ENCODE measurements at places on chromosomes 13 and 19.

- no peak for DNase-seq
Observed at GRCh38 chr19:38351865-38352395, 16.3 kb downstream of the CATSPERG start.

GRCh38 chr13:20607015-20607414, 40.1 kb downstream of the IFT88 start:
- DNase-seq: no peak

DNA sequence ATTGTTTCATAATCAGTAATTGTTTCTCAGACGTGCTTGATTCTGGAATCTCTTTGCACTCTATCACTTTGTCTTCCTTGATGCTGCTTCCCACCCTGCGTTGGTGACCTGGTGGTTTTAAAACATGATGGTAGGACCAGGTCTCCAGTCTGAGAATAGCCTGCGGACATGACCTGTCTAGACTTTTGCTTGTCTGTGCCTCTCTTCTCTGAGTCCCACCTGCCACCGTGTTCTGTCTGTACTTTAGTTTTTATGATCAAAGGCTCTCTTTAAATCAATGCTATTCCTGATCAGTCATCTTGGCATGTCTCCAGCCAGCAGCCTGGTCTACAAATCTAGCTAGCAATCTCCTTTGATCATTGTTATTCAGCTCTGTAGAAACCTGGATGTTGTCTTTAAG, 933.9 kb downstream of the DIAPH3 start:
- no peak for DNase-seq

GRCh38 chr19:35392742-35393715, 22.2 kb downstream of the GPR42 start:
- DNase-seq: no peak

DNA sequence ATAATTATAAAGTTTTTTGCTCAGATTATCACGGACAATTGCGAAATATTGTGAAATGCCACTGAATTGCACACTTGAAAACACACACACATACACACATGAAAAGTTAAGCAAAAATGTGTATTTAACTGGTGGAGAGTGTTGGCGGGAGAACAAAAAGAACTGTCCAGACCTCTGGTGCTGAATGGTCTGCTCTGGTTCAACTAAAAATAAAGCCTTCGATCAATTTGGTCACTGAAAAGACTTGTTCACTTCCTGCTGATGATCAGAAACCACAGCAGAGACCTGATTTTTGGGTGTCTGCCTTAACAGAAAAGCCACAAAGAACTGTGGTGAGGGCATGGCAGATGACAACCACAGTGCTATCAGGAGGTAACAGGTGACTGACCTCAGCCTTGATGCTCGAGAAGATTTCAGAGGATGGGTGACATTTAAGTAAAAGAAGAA, 4.0 kb upstream of the IGFL1 start:
- no peak for DNase-seq

DNA sequence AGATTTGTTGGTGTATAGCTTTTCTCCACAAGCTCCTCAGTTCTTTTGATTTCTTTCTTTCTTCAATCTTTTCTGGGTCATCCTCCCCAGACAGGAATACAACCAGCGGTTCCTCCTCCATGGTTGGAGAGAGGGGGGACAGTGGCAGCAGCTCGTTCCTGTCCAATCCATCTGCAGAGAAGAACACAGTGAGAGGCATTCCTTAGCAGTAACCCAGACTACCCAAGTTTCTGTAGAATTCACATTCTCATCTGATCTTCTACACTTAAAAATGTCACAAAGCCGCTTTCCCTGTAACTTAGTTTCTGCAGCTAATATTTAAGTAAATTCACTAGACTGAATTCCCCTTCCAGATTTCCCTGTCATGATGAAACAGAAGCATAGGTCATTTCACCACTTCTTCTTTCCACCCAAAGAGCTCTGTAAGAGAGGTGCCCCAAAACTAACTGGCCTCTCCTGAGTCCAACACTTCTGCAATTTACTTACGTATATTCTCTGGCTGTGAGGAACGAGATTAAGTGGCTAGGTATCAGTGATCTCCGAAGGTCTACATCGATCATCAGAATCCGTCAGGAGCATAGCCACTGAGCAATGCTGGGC, 171.9 kb downstream of the TBC1D4 start:
- DNase-seq: no peak

GRCh38 chr19:4066176-4066606, 508 bp downstream of the ZBTB7A start:
- DNase-seq: no peak

GRCh38 chr13:70894258-70894657, 786.0 kb upstream of the KLHL1 start:
- DNase-seq: no peak

- DNase-seq: no peak
Observed at GRCh38 chr19:7674010-7675005, 2.6 kb upstream of the MCEMP1 start.

DNA sequence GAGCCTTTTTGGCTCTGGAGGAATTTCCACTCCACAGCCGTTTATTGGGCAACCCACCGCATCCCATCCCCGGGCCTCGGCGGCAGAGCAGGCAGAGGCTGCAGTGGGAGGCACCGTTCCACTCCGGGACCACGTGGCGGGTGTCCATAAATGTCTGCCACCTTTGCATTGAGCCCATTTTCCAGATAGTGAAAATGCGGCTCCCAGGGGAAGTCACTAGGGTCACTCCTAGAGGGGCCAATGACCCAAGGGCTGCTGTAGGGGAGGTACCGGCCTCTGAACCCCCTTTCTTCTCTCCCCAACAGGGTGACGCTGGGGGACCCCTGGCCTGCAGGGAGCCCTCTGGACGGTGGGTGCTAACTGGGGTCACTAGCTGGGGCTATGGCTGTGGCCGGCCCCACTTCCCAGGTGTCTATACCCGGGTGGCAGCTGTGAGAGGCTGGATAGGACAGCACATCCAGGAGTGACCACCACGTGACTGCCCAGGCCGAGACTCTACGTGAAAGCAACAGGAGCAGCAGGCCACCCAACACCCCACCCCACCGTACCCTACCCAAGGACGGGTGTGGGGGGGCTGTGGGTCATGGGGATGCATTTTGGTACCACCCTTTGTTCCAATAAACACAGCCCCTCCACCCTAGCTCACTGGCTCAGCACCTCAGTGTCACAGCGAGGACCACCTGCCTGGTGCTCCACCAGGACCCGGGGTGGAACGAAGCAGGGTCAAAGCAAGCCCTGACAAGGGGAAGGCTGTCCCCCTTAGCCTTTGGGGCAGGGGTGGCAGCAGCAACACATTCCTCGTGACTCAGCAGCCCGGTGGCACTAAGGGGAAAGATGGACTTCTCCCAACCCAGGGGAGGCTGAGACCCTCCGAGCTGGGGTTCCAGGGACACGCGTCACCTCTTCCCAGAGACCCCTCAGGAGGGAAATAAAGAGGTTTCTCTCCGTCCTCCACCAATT, 1.5 kb downstream of the TIMM13 start:
- no peak for DNase-seq

DNA sequence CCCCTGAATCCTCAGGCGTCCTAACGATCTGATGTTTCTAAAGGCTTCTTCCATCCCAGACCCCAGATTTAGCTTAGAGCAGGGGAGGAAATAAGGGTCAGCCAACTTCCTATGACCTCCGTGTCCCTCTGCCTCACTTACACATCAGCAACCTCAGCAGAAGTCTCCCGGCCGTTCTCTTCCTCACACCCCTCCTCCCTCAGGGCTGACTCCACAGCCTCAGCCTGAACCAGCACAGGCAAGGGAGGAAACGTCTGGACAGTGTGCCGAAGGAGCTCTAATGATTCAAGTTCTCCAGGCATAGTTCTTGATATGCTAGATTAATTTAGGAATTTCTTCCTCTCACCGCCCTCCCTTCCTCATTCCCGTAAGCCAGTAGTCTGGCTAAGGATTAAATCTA, 121.4 kb downstream of the NUFIP1 start:
- DNase-seq: no peak

DNA sequence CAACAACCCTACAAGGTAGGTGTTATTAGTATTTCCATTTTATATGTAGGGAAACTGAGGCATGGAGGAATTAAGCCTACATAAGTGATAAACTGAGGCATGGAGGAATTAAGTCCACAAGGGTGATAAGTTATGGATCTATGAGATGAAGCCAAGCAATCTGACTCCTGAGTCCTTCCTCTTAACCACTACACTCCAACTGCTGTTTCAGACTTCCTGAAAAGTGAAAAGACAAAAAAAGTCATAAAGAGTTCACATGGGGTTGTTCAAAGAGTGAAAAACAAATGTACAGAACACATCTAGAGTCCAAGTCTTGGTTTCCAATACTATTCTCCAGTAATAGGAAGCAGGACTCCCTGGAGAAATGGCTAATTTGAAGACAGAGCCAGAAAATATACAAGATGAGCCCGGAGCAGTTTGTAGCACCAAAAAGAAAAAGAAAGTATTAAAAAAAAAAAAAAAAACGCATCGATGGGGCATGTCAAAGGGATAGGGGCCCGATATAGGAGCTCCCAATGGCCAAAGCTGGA, 12.1 kb downstream of the CRYL1 start:
- DNase-seq: no peak

- no peak for DNase-seq
Observed at GRCh38 chr13:41356786-41357185, 45.7 kb downstream of the NAA16 start.

GRCh38 chr13:45700971-45701900, 884 bp upstream of the CBY2 start:
- no peak for DNase-seq

DNA sequence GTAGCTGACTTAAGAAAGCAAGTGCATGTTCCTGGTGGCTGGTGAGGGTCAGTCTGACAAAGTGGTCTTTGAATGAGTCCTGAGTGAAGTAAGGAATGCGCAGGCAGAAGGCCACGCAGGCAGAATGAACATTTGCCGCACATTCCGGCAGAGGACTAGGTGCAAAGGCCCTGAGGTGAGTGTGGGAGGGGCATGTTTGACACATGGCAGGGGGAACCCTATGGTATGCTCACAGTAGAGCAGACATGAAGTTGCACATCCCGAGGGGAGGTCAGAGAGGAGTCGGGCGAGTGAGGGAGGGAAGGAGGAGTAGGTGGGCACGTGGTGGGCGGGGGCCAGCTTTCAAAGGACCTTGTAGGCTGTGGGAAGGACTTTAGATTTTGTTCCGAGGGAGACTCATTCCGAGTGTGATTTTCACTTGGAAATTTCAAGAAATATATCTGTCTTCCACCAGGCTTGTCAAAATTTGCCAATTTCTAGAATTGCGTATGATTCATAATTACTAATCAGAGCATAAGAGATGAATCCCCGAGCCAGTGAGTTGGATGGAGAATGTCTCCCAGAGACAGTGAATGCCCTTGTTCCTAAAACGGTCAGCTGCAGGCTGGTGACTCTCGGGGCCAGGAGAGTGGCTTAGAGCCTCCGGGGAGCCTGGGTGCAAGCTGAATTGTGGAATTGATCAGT, 40.3 kb downstream of the ERICH6B start:
- DNase-seq: no peak
